ENCODE measurements at places on chromosomes 1 and 21.
A peak's percentile ranks its signal among the peaks of the same experiment; 100 is the strongest.

- peak; percentile 12 for DNase-seq
These were observed 553.0 kb downstream of the SMYD3 start for GRCh38 chr1:245953876-245954660.

GRCh38 chr1:102252731-102253505 lies 256.2 kb upstream of the OLFM3 start:
- DNase-seq = no peak

DNA sequence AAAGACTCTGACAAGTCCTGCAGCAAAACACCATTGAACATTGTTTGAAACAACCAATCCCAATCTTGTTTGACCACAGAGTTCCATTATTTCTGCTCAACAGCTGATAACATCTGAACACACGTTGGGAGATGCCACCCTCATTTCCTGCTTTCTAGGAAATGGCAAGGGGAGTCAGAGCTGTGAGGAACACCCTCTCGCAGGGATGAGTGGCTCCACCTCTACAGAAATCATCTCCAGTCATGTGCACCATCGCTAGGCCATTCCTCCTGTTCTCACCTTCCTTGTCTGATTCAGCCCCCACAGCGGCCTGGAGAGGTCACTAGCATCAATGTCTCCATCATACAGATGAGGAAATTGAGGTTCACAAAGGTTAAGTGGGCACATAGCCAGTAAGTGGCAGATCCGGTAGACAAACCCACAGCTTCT lies 22.4 kb upstream of the RUNX3 start:
- DNase-seq = no peak

DNA sequence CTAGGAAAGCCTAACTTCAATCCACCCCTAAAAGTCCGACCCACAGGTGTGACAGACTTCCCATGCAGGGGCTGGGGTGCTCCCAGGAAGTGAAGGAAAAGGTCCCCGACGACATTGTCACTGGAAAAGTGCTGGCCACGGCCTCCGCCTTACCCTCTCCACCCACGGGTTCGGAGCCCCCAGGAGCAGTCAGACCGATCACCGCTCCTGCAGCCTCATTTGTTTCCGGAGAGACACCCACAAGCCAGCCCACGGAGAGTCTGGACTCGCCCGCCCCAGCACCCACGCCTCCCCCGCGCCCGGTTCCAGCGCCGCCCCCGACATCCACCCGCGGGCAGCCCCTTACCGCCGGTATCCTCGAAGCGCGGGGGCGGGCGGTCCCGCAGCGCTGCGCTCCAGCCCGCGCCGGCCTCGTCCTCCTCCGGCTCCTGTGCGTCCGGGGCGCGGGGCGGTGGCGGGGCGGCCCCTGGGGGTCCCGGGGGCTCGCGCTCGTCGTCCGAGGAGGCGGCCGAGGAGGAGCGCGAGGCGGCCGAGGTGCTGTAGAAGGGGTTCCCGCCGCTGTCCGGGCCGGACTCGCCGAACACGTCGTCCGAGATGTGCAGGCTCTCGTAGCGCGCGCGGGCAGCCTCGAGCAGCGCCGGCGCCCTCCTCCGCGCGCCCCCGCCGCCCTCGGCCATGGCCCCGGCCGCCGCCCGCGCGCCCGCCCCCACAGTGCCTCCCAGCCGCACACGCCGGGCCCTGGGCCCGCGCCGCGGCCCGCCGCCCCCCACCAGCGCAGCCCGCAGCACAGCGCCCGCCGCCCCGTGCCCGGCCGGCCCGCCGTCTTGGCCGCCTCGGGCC lies 660 bp downstream of the PGBD5 start:
- peak; percentile 11 for DNase-seq

GRCh38 chr1:107264561-107264960 lies 123.7 kb downstream of the NTNG1 start:
- peak; percentile 4 for DNase-seq

DNA sequence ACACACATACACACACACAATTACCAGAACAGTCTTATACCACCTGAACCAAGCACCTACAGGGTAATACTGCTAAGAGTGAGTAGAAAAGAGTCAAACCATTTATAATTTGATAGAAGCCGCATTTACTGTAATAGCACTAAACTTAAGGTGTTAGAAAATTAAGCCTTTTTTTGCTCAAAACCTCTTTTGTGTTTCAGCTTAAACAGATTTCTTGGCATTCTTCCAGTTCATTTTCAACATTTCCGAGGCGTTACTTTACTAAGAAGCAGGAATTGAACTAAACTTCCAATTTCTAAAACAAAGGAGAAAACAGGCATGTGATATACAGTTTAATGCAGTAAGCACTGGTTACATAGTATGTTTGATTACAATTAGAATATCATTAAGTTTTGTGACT lies 387.2 kb downstream of the NCAM2 start:
- no peak for DNase-seq

Measured in germinal center (tissue), 1 donor.